NCI-H345 (cell line): ENCODE measurements at places on chromosomes 7 and 10.

- peak; percentile 1 for DNase-seq
Observed at GRCh38 chr7:23696916-23697441, 13.0 kb upstream of the STK31 start.

- DNase-seq, result no peak
Observed at GRCh38 chr10:1928606-1929005, 191.3 kb upstream of the ADARB2 start.

DNA sequence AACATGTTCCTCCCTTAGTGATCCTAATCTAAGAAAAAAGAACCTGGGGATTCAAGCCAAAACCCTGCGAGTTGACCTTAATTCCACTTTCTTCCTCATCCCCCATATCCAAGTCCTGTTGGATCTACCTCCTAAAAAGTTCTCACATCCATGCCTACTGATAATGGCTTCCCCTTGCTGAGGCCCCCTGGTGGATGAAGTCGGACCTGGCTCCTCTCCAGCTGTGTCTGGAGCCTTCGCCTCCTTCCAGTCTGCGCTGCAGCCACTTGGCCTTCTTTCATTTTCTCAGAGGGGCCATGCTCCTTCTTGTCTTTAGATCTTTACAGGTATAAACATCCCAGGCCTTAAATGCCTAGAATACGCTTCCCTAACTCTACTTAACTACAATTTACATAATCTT is 8.1 kb downstream of the PDE1C start:
- no peak for DNase-seq

GRCh38 chr7:7966141-7966734 is 2.4 kb upstream of the GLCCI1 start:
- DNase-seq, result no peak

- no peak for DNase-seq
Observed at GRCh38 chr10:24622781-24623301, 100.8 kb downstream of the ARHGAP21 start.
